ENCODE measurements at places on chromosomes 3 and 15. TPM values are rescaled to one million over a fixed set of nuclear protein-coding genes. Genes with fewer than 3 reads are reported as not detected.

DNA sequence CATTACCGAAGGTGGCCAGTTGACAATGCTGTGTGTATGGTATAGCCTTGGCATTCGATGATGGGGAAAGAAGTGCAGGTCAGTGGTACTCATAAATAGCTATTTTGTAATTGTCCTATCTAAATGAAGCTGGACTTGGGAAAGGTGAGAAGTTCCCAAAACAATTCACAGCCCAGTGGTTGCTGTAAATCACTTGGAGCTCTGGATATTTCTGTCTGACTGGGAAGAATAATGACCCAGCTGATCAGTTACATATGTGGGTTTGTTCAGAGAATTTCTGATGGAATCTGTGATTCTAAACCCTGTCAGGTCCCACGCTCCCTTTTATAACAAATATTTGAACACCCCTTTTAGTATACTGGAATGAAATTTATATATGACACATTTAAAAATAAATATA, 133.9 kb upstream of the PFN2 start:
- no peaks in the 10 kb centered on the region for H3K36me3 ChIP-seq
- H3K4me1 ChIP-seq, result no peaks in the 10 kb centered on the region
- no peak for DNase-seq

The GOLGA6B gene
- not detected for total RNA-seq

The ANKUB1 gene
- total RNA-seq, result 2.2 TPM

The ALS2CL gene
- total RNA-seq, result 45.4 TPM

GRCh38 chr3:140540262-140540661, 137.6 kb upstream of the TRIM42 start:
- H3K27ac ChIP-seq, result no peak overlapping the region
- H3K4me3 ChIP-seq, result no peak overlapping the region
- DNase-seq, result no peak
- H3K27me3 ChIP-seq, result no peaks in the 10 kb centered on the region
- no peaks in the 10 kb centered on the region for H3K36me3 ChIP-seq
- no peaks in the 10 kb centered on the region for H3K4me1 ChIP-seq

The NKIRAS1 gene
- 8.8 TPM for total RNA-seq

DNA sequence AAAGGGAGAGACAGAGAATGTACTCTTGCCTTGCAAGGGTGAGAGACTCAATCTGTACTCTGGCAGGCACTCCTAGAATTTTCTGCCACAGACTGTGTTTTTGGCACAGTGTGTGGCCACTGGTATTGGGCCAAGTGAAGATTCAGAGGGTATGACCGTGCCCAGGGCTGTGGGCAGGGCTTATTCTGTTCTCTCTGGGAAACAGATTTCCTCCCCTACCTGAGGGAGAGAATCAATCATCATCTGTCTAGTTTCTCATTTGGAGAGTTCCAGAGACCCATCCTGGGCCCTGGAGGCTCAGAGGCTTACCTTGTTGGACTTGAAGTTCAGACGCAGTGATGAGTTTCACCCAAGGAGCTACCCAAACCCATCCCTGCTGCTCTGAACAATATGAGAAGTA, 28.2 kb downstream of the CSTA start:
- H3K27ac ChIP-seq, result no peak overlapping the region
- peaks cover 7% of the 10 kb centered on the region for H3K4me1 ChIP-seq
- no peak overlapping the region for H3K4me3 ChIP-seq
- no peaks in the 10 kb centered on the region for H3K36me3 ChIP-seq

The RFTN1 gene
- 47.2 TPM for total RNA-seq

- H3K36me3 ChIP-seq, result no peaks in the 10 kb centered on the region
- H3K27me3 ChIP-seq, result no peaks in the 10 kb centered on the region
- H3K27ac ChIP-seq, result no peak overlapping the region
- no peak overlapping the region for H3K4me3 ChIP-seq
These were observed 140.4 kb upstream of the MBNL1 start for GRCh38 chr3:152128356-152128755.

Data from left lung (tissue), 14 donors.